HepG2 (cell line): ENCODE measurements at places on chromosomes 7 and 10. TPM values are rescaled to one million over a fixed set of nuclear protein-coding genes. Genes with fewer than 3 reads are reported as not detected.

DNA sequence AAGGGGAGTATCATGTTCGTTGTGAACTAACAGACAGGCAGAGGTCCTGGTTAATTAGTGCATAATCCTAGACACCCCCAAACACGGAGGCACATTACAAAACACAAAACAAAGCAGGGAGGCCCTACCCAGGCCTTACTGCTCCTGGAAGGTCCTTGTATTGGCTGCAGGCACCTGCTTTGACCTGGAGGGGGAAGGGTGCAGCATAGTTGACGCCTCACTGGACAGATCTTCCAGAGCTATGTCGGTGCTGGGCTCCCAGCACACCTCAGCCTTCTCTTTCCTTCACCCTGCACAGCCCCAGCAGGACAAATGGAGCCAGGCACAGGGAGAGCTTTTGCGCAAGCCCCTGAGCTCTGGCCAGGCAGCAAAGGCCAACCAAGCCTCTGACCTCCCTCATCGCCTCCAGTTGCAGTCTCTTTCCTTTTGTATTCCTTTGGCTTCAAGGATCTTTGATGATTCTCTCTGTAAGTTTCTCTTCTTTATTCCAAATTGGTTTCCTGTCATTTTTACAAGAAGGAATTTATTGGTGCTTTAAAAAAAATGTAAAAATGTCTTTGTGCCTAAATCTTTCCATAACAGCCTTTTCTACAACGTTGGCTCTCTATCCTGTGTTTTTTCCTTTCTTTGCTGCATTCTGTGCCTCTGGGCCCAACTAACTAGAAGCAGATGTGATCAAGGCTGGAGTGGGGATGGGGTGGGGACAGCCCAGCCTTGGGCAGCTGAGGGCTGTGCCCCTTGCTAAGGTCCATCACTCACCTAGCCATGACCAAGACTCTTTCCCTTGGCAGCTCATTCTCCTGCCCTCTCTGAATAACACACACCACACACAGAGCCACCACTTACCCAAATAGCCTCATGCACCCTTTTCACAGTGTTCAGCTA, 317.1 kb upstream of the NPVF start:
- no peak overlapping the region for H3K27ac ChIP-seq
- H3K27me3 ChIP-seq: no peaks in the 10 kb centered on the region; the same call in 1 of the 2 replicates

- no peak for DNase-seq
- H3K27me3 ChIP-seq: no peaks in the 10 kb centered on the region
- no peaks in the 10 kb centered on the region for H3K36me3 ChIP-seq
- H3K27ac ChIP-seq: no peak overlapping the region
Measured at GRCh38 chr7:146539836-146540235, 423.2 kb downstream of the CNTNAP2 start.

BZW2 gene
- 18.9 and 21.8 TPM in 2 replicates for polyA plus RNA-seq

GRCh38 chr7:88132725-88133124, 87.1 kb downstream of the SRI start:
- H3K4me3 ChIP-seq: no peak overlapping the region
- no peaks in the 10 kb centered on the region for H3K27me3 ChIP-seq
- no peaks in the 10 kb centered on the region for H3K36me3 ChIP-seq
- no peak overlapping the region for H3K27ac ChIP-seq
- H3K4me1 ChIP-seq: peaks cover 22% of the 10 kb centered on the region
- no peak for DNase-seq
